ENCODE measurements at places on chromosomes 11 and 22.

- DNase-seq: no peak
These were observed 48.9 kb upstream of the TBCEL start for GRCh38 chr11:120974965-120975364.

DNA sequence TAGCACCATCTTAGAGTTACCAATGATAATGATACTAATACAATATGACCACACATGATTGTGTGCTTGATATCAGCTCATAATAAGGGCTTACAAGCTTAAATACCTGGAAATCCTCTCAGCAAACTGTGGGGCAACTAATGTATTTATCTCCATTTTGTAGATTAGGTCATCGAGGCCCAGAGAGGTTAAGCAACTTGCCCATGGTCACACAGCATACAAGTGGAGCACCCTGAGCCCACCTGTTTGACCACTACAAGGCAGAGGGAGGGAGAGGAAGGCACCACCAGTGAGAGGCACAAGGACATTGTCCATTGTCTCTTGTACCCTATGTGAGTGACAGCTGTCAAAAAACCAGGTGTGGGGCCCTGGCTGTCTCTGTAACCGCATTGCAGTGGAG is 123.7 kb downstream of the MIAT start:
- DNase-seq: no peak

DNA sequence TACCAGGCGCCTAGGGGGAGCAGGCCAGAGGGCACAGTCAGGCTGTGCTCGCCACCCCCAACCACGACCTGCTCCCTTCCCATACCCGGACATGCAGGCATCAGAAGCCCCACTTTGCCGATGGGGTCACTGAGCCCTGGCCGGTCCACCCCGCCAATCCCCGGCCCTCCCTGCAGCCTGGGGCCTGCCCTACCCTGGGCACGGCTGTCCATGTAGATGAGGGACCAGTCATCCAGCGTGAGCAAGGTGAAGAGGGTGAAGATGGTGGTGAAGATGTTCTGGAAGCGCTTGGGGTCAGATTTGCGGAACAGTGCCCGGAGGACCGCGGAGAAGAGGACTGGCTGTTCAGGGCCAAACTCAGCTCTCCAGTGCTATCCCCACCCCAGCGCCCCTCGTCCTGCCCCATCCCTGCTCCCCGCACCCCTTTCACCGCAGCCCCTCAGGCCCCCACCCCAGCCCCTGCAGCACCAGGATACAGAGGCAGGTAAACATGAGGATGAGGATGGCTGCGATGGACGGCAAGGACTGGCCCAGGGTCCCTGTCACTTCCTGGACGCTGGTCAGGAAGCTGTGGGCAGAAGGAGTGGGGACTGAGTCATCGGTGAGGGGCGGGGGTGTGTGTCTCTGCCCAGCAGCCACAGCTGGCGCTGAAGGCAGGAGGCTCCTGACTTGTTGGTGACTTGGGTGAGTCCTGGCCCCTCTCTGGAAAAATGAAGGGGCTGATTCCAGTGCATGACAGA is 5.5 kb downstream of the CATSPER1 start:
- no peak for DNase-seq

DNA sequence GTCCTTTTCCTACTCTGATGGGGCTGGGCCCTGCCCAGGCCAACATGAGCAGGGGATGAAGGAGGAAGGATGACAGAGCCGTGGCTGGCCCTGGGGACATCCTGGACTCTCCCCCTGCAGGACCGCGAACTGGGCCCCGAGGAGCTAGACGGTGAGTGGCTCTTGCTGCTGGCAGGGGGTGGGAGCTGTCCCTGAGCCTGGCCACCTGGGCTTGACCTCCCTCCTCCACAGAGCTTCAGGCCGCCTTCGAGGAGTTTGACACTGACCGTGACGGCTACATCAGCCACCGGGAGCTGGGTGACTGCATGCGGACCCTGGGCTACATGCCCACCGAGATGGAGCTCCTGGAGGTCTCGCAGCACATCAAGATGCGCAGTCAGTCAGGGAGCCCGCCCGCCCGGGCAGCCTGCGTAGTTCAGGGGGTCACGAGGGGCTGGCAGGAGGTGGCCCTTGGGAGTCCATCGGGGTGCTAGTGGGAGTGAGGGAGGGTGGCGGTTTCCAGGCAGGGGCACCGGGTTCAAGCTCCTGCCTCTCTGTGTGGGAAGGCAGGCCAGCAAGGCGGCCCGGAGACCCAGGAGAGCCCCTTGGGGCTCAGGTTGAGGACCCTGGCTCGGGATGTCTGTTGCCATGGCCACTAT is 1.0 kb downstream of the CABP4 start:
- DNase-seq: no peak

DNA sequence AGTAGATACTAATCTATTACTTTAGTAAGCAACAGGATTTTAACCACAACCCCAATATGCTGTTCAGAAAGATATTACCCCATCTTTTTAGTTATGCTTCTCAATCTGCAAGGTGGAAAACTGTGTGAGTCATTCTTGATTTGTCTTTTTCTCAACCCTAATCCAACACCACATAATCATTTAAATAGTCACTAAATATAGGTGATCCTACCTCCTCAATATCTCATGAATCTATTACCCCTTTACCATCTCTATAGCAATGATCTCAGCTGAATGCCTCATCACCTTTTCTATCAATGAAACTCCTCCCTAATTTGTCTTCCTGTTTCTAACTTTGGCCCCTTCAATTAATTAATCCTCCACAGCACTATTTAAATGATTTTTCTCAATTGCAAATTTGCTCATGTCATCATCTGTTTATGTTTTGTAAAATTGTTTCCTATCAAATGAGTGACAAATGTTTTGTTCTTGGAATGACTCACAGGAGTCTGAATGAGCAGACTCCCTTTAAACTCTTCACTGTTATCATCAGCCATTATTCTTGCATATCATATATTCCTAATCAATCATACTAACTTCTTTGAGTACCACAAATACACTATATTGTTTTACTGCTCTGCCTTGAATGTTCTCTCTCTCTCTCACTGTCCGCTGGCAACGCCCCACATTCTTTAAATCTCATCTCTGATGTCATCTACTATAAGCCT is 26.1 kb downstream of the SNX19 start:
- no peak for DNase-seq

DNA sequence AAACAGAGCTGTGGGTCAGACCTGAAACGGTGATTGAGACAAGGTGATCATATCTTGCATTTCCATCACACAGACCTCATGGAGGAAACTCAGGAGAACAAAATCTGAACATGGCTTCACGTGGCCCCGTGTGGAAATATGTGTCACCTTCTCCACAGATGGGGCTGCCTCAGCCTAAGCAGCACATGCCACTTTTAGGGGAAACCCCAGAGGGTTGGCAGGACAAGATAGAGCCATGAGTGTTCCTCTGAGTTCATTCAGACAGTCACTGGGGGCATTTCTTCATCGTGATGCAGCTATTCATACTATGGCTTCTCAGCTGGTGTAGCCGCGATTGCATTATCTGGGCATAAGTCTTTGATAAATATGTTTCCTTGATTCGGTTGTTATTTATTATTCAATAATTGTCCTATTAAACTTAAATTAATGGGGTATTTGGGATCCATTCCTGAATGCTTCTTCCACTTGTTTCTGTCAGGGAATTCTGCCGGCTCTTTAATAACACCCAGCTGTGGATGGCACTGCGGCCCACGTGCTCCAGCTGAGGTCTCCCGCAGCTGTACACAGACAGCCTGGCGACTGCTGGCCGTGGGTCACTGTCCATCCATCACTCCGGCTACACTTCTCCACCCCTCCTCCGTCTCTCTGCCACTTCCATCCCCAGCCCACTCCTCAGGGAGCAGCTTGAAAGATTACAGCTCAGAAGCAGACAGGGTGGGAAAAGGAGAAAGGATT is 485.1 kb downstream of the OPCML start:
- DNase-seq: no peak

DNA sequence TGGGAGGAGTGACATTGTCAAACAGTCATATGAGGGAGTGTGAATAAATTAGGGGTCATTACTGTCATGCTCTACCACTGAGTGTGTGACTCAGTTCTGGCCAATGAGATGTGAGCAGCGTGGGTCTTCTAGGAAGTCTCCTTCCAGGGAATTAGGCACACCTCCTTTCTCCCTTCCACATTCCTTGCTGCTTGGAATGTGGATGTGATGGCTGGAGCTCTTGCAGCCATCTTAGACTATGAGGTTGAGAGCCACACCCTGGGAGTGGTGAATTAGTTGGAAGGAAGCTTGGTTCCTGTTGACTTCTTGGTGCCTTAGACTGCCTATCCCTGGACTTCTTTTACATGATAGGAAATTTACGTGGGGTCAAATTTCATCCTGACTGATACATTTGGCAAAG is 36.5 kb upstream of the SMIM38 start:
- DNase-seq: no peak

GRCh38 chr11:47854667-47855066 is 6.5 kb upstream of the NUP160 start:
- DNase-seq: no peak

DNA sequence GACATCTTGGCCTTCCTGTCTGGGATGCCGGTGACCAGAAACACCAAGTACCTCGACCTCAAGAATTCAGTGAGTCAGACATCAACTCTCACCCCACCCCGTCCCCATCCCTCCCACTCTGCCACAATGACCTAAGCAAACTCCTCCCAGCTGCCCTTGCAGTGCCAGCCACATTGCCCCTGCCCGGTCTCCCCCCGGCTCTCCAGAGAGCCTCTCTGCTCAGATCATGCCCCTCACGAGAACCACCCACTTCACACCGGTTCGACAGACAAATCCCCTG is 23.6 kb upstream of the MYRF start:
- no peak for DNase-seq

DNA sequence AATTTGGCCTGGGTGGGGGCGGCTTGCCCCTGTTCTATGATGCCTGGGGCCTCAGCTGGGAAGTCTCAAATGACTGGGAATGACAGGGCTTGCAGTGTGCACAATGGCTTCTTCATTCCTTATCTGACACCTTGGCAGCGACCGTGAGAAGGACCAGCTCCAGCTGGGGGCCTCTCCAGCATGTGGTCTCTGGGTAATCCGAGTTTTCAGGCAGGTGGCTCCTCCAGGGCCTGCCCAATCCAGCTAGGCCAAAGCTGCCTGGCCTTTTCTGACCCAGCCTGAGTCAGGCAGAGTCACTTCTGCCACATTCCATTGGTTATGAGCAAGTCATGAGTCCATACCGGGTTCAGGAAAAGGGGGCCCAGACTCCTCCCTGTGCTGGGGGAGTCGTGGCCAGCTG is 646.0 kb downstream of the OPCML start:
- DNase-seq: no peak

- DNase-seq: no peak
These were observed 1.2 kb downstream of the SVIP start for GRCh38 chr11:22828373-22828772.

- DNase-seq: no peak
These were observed 13.6 kb downstream of the KRTAP5-5 start for GRCh38 chr11:1643146-1643690.

DNA sequence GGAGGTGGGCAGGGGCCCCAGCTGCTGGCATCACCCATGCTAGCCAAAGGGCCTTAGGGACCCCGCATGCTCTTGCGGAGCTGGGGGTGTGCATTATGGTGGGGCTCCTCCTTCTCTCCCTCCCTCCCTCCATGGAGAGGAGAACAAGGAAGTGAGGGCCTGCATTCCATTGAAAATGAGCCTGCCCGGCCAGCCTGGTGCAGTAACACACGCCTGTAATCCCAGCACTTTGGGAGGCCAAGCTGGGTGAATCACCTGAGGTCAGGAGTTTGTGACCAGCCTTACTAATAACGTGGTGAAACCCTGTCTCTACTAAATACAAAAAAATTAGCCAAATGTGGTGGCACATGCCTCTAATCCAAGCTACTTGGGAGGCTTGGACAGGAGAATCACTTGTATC is 22.4 kb downstream of the SNAP29 start:
- no peak for DNase-seq

GRCh38 chr11:78914503-78914902 is 339.8 kb upstream of the NARS2 start:
- DNase-seq: no peak
